ENCODE measurements at places on chromosomes 5 and 9.

DNA sequence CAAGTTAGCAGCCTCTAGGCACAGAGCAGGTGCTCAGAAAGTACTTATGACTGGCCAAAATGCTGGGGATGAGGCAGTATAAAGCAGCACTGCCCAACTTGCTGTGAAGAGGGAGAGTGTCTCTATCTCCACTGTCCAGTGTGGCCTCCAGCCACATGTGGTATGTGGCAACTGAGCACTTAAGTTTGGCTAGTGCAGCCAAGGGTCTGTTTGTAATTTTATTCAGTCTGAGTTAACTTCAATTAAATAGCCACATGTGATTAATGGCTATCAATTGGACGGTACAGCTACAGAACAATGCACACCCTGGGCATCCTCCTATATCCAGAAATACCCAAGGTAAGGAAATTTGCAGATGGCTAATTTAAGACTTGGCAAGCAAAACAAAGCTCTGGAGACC, 26.9 kb downstream of the ROR2 start:
- H3K27me3 ChIP-seq: peaks cover 86% of the 10 kb centered on the region
- H3K4me1 ChIP-seq: no peaks in the 10 kb centered on the region
- H3K4me3 ChIP-seq: no peak overlapping the region
- DNase-seq: no peak
- H3K36me3 ChIP-seq: no peaks in the 10 kb centered on the region

DNA sequence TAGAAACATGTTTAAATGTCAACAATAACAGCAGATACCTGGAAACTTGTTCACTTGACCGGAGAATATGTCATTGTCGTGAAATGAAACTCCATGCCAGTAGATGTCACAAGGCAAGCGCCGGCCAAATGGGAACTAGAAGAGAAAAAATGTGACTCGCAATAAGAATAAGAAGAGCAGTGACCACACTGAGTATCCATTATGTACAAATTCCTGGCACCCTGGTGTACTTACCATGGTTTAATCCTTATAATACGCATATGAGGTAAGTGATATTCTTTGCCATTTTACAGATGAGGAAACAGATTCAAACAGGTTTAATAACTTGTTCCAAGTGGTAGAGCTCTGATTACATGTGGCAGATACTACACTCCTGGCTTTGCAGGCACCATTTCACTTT, 53.9 kb downstream of the TTLL11 start:
- no peaks in the 10 kb centered on the region for H3K36me3 ChIP-seq
- DNase-seq: no peak
- no peaks in the 10 kb centered on the region for H3K4me1 ChIP-seq

- no peak for DNase-seq
- peaks cover 15% of the 10 kb centered on the region for H3K27me3 ChIP-seq
- no peak overlapping the region for H3K4me3 ChIP-seq
- no peaks in the 10 kb centered on the region for H3K36me3 ChIP-seq
Measured at GRCh38 chr5:16574789-16575721, 41.7 kb downstream of the RETREG1 start.

DNA sequence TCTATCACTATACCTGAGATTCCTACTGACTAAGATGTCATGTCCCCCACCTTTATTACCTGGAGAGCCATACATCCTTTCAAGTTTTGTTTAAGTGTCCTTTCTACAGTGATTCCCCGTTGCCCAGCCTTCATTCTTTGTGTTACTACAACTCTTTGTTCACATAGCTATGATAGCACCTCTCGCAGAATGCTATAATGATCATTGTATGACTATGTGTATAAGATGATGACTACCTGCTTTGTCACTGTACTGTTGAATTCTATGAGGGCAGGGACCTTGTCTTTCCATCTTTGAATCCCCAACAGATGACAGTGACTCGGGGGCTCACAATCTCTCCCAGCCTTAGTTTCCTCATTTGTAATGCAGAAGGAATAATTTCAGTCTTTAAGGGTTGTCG, 361.2 kb downstream of the NPR3 start:
- DNase-seq: no peak
- H3K4me1 ChIP-seq: 0 out of 2 replicates have a peak, but pooled peaks cover 9% of the 10 kb centered on the region
- H3K27ac ChIP-seq: no peak overlapping the region
- no peak overlapping the region for H3K4me3 ChIP-seq

- peak; percentile 62 for DNase-seq
- H3K27ac ChIP-seq: 0 out of 2 replicates have a peak within 1 kb of the TSS, but pooled peaks have one; percentile 23
- peaks cover 14% of the 10 kb centered on the region for H3K4me1 ChIP-seq
- H3K27me3 ChIP-seq: no peaks in the 10 kb centered on the region
- H3K36me3 ChIP-seq: no peaks in the 10 kb centered on the region
- peak within 1 kb of the TSS; percentile 86 for H3K4me3 ChIP-seq
Measured at GRCh38 chr5:170861917-170862766, at the start of gene RANBP17. RANBP17 (plus strand) TSS chr5:170862018.

DNA sequence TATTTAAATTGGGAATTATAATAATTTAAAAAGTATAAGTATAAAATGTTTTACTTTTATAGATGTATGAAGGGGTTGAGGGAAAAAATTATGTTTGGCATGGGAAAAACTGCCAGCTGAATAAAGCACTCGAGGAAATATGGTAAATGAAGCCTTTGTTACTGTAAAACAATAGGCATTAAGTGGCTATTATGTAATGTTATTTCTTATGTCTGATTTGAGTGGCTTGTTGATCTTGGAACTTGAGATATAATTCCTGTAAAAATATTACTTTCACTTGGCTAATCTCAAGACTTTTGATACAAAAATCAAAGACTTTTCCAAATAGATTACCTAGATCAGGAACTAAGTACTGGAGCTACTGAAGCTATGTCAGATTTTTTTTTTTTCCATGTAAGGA, 182.9 kb downstream of the CD180 start:
- H3K4me1 ChIP-seq: peaks cover 81% of the 10 kb centered on the region
- peak; percentile 12 for DNase-seq
- H3K27ac ChIP-seq: peak overlapping the region; percentile 96

- H3K4me1 ChIP-seq: no peaks in the 10 kb centered on the region
- no peak overlapping the region for H3K27ac ChIP-seq
- H3K36me3 ChIP-seq: no peaks in the 10 kb centered on the region
- no peak overlapping the region for H3K4me3 ChIP-seq
- no peaks in the 10 kb centered on the region for H3K27me3 ChIP-seq
- no peak for DNase-seq
Measured at GRCh38 chr5:131373265-131373664, 109.4 kb downstream of the CDC42SE2 start.

DNA sequence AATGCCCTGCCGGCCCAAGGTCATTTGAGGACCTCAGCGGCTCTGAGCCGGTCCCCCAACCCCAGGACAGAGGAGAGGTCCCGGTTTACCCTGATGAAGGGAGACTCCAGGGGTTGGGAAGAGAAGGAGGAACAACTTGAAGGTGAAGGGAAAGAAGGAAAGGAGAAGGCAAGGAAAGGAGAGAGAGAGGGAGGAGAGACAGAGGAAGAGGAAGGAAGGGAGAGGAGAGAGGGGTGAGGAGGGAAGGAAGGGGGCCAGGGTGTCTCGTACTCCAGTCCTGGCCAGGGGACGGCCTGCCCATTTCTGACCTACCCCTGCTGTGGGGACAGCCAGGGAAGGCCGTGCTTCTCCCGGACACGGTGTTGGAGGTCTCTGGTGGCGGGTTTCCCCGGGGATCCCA, 1.9 kb downstream of the PRRX2 start:
- H3K4me1 ChIP-seq: no peaks in the 10 kb centered on the region
- no peak overlapping the region for H3K27ac ChIP-seq
- peaks cover 3% of the 10 kb centered on the region for H3K27me3 ChIP-seq
- no peaks in the 10 kb centered on the region for H3K36me3 ChIP-seq
- no peak overlapping the region for H3K4me3 ChIP-seq

DNA sequence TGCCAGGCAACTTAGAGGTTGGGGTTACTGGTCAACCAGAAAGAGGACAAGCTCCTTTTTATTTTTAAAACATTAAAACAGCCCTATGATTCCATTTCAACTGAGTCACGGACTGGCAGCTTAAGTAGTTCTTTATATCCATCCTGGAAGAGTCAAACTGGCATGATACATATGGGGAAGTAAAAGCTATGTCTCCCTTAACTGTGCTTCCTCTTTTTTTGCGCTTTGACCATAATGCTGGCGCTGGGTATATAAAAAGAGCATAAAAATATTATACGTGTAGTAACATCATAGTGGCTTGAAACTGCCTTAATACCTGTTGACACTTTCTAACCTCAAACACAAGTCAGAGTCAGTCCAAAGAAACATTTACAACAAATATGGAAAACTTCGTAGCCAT, 274.4 kb downstream of the CSNK1G3 start:
- H3K27me3 ChIP-seq: no peaks in the 10 kb centered on the region
- no peak overlapping the region for H3K27ac ChIP-seq
- no peak for DNase-seq
- H3K36me3 ChIP-seq: no peaks in the 10 kb centered on the region

Data from PC-9 (cell line).